ENCODE measurements at places on chromosomes 13 and 19.

- DNase-seq, result no peak
Observed at GRCh38 chr13:112450904-112451240, 74.7 kb downstream of the SPACA7 start.

- no peak for DNase-seq
Observed at GRCh38 chr19:14473978-14474578, 1.1 kb downstream of the PTGER1 start.

DNA sequence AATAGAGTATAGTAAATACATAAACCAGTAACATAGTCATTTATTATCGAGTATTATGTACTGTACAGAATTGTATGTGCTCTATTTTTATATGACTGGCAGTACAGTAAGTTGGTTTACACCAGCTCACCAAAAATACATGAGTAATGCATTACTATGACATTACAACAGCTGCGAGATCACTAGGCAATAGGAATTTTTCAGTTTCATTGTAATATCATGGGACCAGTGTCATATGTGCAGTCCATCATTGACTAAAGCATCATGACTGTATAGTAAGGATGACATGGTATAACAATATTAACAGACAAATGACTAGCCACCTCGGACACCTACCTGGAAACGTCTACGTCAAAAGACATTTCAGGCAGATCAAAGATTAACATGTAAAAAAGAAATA, 33.6 kb downstream of the ATP7B start:
- DNase-seq, result no peak

DNA sequence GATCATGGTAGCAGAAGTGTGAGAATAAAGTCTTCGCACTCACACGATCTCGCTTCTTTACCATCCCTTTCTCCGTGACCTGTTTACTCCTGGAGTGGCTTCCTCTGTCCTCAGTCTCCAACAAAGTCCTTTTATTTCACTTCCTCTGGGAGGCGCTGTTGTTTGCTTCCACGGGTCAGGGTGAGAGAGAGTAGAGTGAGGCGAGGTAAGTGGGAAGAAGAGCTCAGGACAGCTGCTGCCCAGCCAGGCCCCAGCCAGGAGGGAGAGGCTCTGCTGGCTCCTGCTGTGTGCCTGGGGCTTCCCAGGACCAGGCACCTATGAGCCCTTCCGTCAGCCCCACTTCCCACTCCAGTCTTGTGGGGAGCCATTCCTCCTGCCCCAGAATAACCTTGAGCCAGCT, 242.1 kb downstream of the FGF9 start:
- no peak for DNase-seq

DNA sequence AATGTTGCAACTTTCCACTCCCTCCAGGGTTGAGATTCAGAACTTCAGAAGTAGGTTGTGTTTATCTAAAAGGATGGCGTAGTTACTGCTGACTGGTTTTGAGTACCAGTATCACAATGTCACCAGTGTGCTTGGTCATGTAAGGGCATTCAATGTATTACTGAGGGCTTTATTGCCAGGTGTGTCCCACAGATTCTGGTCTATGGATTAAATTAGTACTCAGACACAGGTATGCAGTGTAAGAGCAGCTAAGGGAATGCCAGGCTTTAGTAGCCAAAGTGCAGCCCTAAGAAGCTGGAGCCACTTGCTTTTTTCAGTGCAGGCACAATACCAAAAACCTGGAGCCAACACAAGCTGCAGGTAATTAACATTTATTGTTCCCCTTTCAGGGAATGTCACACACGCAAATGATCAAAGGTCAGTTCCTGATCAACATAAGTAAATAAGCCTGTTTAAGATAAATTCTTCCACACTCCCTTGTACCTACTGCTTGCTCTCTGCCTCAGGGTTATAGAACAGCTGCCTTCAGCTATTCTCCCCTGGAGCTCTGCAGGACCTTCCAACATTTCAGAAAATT, 130.1 kb upstream of the ZNF91 start:
- no peak for DNase-seq

- DNase-seq, result no peak
Observed at GRCh38 chr13:82292334-82292733, 1589.9 kb downstream of the SLITRK1 start.

DNA sequence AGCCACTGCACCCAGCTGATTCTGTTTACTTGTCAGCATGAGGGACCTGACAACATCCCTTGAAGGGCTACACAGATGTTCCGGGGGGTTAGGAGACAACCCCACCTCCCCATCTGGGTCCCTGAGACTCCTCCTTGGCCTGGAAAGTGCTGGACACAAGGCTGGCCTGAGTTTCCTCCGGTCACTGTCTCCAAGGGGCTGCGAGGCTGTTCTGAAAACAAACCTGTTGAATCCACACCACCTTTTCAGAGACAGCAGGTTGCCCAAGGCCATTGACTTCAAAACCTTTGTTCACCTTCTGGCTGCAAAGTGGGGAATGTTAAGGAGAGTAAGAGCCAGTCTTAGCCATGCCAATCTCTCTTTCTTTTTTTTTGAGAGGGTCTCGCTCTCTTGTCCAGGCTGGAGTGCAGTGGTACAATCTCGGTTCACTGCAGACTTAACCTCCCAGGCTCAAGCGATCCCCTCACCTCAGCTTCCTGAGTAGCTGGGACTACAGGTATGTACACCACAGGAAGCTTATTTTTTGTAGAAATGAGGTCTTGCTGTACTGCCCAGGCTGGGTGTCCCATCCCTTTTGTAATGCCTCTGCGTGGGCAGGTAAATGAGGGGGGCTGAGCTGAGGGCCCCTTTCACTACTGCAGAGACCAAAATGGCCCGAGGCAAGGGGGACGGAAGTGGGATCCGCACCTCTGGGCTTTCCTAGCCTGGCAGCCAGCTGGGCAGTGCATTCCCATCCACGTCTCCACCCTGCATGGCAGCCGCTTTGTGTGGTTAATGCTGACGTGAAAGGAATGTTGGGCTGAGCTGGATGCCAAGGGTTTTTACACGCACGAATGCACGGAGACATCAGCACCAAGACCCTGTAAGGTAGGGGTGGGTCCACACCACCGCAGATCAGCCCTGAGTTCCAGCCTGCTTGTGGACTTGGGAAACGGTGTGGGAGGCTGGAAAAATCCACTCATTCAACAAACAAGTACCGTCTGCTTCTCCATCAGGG, 1.9 kb upstream of the ZNF628 start:
- DNase-seq, result no peak

DNA sequence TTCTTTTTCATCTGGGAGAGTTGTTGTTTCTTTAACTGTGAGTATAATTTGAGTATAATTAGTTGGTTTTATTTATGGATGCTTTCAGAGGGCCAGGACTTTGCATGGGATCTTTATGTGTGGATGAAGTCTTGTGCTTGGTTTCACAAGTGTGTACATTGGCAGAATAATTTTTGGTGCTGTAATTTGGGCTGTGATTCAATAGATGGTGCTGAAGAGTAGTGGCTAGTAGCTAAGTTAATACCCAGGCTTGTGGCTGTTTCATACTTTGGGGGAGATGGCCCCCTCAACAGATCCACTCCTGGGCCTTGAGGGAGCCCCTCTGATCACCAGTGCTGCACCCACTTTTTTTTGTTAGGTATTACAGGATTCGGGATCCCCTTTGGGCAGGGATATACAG, 1142.4 kb downstream of the SLITRK1 start:
- no peak for DNase-seq

GRCh38 chr13:45219938-45220375, 19.1 kb upstream of the KCTD4 start:
- DNase-seq, result no peak

DNA sequence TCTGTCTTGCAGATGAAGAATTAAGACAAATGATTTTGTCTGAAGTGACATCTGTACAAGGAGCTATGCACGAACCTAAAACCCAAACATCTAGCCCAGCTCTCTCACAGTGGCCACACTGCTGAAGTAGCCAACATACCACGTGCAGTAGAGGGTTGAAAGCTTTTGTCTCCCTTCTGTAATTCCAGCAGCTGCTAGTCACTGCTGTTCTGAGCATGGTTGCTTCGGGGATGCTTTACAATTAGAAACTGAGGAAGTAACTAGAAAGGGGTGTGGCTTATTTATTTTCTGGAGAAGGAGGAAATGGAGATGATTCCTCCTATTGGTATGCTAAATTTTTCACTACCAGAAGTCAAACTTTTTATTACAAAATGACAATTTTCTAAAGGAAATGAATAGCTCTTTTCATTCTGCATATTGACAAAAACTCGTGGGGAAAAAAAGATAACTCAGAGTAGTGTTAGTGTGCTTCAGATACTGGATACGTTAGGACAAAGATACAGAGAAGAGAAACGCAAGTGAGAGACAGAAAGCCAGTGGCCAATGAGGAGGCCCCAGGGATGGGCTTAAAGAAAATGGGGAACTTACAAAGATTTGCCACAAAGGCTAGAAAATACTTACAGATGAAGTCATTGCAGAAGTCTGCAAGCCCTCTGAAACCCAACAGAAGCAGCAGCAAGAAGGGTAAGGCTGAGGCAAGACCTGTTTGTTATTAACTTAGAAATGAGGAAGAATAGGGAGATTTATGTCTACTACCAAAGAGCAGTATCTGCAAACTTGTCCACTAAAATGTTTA, 192.7 kb upstream of the MIR17HG start:
- no peak for DNase-seq

GRCh38 chr19:48351341-48351752, 12.4 kb downstream of the TMEM143 start:
- no peak for DNase-seq

DNA sequence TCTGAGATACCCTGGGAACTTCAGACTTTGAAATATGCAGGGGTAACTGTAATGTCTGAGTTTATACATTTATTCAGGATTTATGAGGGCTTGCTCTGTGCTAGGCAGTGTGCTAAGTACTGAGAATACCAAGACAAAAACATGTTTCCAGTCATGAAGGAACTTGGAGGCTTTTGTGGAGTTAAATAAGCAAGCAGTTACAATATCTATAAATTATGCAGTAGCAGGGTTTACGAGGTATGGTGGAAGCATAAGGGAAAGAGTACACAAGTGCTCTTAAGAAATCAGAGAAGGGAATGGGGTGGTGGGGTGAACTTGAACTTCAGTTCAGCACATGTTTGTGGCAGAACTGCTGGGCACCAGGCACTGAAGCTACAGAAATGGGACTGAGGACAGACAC, 28.0 kb downstream of the MAB21L1 start:
- DNase-seq, result no peak

DNA sequence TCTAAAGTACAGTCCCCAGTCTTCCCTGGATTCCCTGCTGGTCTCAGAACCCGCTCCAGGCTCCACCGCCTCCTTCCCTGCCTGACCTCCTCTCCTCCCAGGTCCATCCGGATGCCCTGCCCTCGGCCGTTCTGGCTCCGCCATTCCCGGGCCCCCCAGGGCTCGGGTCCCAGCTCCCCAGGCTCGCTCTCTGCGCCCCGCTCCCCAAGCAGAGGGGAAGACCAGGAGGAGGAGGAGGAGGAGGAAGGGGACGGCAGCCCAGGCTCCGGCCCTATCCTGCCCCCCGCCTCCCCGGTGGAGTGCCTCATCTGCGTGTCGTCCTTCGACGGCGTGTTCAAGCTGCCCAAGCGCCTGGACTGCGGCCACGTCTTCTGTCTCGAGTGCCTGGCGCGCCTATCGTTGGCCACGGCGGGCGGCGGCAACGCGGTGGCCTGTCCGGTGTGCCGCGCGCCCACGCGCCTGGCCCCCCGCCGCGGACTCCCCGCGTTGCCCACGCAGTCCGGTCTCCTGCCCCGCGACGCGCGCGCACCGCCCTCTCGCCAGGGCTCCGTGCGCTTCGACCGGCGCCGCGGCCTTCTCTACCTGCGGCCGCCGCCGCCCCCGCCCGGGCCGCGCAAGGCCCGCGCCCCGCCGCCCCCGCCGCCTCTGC, 647 bp downstream of the RNF225 start:
- DNase-seq, result no peak

GRCh38 chr13:39531646-39532045, 71.3 kb downstream of the LHFPL6 start:
- DNase-seq, result no peak

DNA sequence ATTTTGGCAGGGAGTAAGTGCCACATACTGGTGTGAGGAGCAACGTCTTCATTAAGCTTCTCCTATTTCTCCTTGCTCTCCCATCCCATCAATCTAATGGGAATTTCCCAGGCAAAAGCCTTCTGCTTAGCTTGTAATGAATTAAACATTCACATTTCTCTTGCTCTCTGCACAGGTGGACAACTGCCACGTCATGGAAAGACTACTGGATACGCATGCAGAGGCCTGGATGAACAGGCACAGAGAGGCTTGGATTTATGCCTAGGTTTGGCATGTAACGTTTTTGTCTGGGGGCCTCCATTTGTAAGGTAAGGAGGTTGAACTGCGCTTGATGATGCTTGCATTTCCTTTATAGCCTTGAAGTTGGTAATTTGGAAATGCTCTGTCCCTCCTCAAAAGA, 374.8 kb downstream of the KLF12 start:
- DNase-seq, result no peak

DNA sequence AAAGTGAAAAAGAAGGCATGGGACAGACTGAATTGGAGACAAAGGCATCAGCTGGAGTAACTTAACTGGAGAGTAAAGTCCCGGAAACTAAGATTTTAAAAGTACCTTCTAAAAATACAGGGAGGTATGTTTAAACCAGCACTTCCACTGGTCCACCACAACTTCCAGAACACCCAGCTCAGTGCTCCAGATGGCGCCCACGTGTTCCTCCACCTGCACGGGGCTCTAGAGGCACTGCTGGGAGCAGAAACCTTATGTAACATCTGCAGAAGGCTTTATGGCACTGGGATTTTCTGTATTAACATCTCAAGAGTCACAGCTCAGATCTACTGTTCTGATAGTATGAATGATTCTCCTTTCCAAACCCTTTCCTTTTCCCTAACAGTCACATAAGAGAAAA, 252.1 kb downstream of the DCLK1 start:
- no peak for DNase-seq

GRCh38 chr13:57425531-57425930, 206.0 kb upstream of the PCDH17 start:
- DNase-seq, result no peak

DNA sequence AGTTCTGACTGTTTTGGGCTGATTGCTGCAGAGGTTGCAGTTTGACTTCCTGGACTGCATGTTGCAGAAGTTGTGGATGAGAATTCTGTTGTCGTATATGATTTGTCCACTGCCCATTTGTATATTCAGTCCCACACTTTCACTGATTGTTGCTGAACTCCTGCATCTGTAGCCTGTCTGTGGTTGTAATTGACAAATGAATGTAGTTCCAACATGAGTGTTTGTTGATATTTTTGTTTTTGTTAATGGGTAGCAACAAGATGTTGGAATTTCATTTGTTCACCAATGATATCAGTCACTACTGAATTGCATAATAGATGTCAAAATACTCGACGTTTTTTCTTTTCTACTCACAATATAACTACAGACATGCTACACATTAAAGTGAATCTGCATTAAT, 533.9 kb downstream of the DCT start:
- no peak for DNase-seq

GRCh38 chr19:45816236-45817009, 1.3 kb upstream of the RSPH6A start:
- DNase-seq, result no peak

- peak; percentile 25 for DNase-seq
Observed at GRCh38 chr13:100100115-100100879, 11.4 kb downstream of the PCCA start.

DNA sequence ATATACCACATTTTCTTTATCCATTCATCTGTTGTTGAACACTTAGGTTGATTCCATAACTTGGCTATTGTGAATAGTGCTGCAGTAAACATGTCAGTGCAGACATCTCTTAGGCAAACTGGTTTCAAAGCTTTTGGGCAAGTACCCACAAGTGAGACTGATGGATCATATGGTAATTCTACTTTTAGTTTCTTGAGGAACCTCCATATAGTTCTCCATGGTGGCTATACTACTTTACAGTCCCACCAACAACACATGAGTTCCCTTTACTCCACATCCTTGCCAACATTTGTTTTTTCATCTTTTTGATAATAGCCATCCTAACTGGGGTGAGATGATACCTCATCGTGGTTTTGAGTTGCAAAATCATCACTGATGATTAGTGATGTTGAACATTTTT, 8.5 kb downstream of the CYSLTR2 start:
- no peak for DNase-seq
